ENCODE measurements at places on chromosomes 5 and 9.
A peak's percentile ranks its signal among the peaks of the same experiment; 100 is the strongest.

GRCh38 chr5:104628911-104629310 is 1066.3 kb upstream of the NUDT12 start:
- no peak for DNase-seq

GRCh38 chr9:38036359-38037084 is 32.5 kb downstream of the SHB start:
- peak; percentile 70 for DNase-seq

DNA sequence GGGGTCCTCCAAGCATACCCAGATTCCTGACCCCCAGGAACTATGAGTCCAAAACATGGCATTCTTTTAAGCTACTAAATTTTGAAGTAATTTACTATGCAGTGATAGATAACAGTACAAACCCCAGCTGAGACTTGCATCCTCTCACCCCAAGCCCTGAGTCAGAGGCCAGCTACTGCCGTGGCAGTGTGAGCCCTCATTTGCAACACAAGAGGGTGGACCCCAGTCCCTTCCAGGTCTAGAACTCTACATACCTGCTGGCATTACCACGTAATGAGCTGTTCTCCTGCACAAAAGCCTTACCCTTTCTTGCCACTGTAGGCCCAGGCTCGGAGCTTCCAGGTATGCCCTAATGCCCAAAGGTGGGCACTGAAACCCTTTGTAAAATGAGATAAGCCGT is 108.6 kb upstream of the ERCC6L2 start:
- no peak for DNase-seq

DNA sequence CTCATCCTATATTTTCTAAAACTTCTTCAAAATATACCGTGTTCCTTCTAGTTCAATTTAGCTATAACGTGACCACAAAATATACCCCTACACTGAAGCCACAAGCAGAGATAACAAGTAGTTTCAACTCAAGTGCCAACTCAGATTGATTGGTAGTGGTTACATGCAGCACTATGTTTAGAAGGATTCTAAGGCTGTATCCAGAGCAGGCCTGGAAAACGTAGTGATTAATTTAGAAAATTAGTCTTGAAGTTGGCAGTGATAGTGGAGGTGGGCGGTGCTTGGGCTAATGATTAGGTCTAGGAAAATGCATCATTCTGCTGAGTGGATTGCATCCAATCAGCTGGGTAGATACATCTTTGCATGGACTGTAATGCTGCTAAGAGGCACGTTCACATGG is 61.5 kb downstream of the MAMDC2 start:
- no peak for DNase-seq

- no peak for DNase-seq
Observed at GRCh38 chr9:15469406-15469805, 41.4 kb downstream of the PSIP1 start.

- DNase-seq: no peak
Observed at GRCh38 chr9:121974421-121974820, 118.7 kb downstream of the TTLL11 start.

DNA sequence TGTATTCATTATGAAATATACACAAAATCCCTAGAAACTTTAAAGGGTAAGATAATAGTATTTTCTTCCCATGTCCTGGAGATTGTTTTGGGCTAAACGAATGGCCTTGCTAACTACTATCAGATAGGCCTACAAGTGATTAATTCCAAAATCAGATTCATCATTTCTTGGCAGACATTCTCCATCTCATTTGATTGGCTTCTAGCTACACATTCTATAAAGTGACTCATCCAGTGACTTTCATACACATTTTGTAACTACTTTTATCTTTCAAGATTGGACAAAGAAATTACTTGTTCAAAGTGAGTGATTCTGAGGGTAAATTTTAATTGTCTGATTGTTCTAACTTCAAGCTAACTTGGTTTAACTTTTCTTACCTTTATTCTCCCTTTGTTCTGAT is 93.3 kb downstream of the RAPGEF6 start:
- DNase-seq: no peak

DNA sequence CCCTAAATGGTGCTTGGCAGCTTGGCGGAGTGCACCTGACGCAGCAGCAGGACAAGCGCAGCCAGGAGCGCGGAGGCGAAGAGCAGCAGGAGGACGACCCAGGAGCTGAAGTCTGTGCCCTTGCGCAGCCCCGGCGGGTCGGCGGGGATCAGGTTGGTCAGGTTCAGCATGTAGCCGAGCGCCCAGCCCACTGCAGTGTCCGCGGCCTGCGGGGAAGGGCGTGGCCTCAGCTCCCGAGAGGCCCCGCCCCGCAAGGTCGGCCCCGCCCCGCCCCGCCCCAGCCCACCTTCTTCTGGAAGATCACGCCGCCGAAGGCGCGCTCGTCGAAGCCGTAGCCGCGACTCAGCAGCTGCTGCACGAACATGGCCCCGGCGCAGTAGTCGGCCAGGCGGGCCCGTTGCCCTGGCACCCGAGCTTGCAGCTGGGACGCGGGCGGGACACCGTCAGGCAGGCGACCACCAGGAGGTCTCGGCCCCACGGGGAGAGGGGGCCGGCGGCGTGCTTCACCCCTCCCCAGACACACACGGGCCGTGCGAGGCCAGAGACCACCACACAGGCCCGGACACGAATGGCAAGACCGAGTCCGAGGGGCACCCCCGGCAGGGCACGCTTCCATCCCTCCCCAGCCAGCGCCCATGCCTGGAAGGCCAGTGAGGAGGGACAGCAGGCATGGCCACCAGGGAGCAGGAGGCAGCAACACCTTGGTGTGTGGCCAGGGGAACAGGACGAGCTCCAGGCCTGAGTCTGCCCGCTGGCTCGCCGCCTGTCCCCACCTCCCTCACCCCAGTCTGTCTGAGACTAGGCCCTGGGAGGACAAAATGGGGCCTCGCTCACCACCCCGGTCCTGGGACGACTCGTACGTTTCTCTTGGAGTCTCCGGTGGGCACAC is 2.9 kb upstream of the NPDC1 start:
- DNase-seq: no peak

GRCh38 chr5:160926428-160926827 is 74.4 kb upstream of the ATP10B start:
- no peak for DNase-seq

DNA sequence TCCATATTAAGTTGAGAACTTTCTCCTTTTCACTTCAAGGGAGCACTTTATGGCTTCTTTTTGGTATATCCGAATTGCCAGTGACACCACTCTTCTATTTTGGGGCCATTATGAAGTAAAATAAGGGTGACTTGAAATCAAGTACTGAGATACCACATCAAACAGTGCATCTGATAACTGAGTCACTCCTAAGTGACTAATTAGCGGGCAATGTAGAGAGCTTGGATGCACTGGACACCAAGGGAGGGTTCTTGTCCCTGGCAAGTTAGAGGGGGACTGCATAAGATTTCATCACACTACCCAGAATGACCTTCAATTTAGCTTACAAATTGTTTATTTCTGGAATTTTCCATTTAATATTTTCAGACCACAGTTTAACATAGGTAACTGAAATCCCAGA is 813.9 kb upstream of the CDH10 start:
- no peak for DNase-seq

DNA sequence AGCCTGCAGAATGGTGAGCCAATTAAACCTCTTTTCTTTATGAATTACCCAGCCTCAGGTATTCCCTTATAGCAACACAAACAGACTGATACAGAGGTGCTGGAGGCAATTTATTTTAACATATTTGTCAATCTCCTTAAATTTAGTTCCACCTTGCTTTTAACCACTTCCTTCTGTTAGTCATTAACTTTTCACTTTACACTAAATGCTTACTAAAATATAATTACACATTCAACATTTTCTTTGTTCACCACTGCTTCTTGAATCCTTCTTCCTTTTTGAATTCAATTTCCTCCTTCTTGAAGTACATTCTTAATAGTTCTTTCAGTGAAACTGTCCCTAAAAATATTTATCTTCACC is 39.4 kb downstream of the LYRM7 start:
- DNase-seq: no peak

- DNase-seq: no peak
Observed at GRCh38 chr5:137794863-137795262, 40.7 kb upstream of the HNRNPA0 start.

DNA sequence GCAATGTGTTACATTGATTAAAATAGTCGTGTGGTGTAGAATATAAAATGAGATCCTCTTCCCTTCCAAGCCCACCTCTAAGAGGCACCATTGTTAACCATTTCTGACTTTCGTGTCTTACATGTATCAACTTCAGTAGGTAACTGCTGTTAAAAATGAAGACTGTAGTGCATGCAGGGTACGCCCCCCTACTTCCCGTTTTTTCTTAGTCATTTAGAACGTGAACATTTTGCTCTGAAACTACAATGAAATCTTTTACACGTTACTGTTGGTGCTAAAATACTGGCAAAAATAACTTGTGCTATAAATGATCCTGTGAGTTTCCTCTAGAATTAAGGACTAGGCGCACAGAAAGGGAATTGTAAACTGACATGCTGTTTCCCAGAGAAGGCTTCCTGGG is 41.5 kb downstream of the WNK2 start:
- no peak for DNase-seq

GRCh38 chr9:79012561-79012960 is 559.2 kb upstream of the TLE4 start:
- DNase-seq: no peak

GRCh38 chr5:170628691-170629565 is 125.1 kb downstream of the KCNIP1 start:
- no peak for DNase-seq

DNA sequence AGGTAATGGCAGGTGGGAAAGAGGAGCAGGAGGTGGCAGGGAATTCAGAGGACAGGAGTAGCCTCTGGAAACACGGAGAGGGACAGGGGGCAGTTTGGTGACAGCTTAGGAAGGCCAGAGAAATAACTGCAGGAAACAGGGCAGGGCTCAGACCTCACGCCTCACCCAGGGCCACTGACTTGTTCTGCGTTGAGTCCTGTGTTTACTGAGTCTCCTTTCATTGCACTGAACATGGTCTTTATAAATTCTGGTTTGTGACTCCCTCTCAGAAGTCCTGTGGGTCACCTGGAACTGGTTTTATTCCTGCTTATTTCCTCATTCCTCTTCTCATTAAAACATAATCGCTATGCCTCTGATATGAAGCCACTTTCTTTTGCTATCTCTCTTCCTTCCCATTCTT is 55.2 kb upstream of the ZNF622 start:
- DNase-seq: no peak

GRCh38 chr5:164868761-164869160 is 1363.3 kb downstream of the MAT2B start:
- no peak for DNase-seq

DNA sequence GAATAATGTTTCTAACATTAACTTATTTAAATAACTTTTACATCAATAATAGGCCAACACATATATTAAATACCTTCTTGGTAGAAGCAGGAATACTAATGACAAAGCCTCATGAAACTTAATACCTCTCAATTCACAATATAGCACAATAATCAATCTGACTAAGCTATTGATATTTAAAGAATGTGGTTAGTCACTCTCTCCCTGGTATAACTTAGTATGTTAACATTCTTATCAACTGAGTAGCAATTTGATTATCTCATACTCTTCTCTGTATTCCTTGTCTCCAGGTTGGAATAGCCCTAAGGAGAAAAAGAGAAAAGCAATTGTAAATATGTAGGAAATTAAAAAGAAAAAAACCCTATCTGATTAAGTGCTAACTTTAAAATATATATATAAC is 4.9 kb upstream of the PGGT1B start:
- no peak for DNase-seq

DNA sequence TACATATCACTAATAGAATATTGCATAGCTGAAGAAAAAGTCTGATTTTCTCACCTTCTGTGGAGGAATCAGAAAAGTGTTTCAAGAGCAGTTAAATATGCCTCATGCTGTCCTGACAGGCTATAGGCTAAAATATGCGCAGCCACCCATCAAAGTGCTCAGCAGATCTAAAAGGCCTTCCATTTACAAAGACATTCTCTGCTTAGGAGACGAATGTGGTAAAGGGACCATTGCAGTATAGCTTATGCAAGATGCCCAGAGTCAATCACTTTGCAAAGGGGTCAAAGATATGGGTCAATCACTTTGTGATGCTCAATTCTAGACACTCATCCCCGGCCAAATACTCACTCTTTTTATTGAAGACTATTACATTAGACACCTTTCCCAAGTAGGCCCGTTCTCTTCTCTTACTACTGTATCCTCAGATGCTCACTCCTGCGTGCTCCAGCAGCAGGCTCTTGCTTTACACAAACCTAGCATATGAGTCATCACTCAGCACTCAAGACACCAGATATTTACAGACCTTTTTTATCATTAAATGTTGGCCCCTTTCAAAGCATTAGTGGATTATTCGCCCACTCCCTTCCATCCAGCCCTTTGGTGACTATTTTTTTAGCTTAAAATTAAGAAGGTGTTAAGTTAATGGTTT is 568.2 kb upstream of the CDH18 start:
- DNase-seq: no peak

DNA sequence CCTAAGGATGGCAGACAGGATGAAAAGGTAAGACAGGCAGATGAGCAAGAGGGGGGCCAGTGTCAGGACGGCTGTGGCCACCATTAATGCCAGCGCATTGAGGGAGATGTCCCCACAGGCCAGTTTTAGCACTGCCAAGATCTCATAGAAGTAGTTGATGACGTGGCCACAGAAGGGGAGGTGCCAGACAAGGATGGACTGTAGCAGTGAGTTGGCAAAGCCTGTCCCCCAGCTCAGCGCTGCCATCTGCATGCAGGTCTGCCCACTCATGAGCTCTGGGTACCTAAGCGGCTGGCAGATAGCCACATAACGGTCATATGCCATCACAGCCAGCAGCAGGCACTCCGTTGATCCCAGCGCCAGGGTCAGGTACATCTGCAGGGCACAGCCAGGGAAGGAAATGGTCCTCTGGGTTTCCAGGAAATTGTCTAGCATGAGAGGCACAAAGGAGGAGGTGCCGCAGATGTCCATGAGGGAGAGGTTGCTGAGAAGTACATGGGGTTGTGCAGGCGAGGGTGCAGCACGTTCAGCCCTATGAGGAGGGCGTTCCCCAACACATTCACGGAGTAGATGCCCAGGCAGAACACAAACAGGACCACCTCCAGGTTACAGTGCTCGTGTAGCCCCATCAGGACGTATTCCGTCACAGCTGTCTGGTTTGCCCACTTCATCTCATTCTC is 10.8 kb downstream of the OR13J1 start:
- DNase-seq: no peak

GRCh38 chr9:111294691-111295451 is 35.2 kb downstream of the OR2K2 start:
- no peak for DNase-seq

DNA sequence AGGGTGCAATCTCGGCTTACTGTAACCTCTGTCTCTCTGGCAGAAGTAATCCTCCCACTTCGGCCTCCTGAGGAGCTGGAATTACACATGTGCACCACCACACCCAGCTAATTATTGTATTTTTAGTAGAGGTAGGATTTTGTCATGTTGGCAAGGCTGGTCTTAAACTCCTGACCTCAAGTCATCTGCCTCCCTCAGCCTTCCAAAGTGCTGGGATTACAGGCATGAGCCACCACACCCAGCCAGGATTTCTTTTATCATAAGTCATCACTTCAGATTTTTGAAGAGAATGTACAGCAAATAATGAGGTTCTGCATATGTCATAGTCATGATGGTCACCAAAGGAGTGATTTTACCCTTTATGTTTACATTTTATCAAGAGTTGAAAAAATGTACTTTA is 108.1 kb downstream of the GCNT1 start:
- DNase-seq: no peak
